ENCODE measurements at places on chromosomes 3 and 15. TPM values are rescaled to one million over a fixed set of nuclear protein-coding genes. Genes with fewer than 3 reads are reported as not detected.

TM4SF4 gene
- total RNA-seq = not detected

NR2E3 gene
- under 0.01 TPM for total RNA-seq

SAXO2 gene
- total RNA-seq = 0.38 TPM

MNS1 gene
- 0.13 TPM for total RNA-seq

MEX3B gene
- total RNA-seq = 4.1 TPM

MYO5C gene
- total RNA-seq = 13.0 TPM

TUSC7 gene
- not detected for total RNA-seq

SLC12A1 gene
- not detected for total RNA-seq

AMIGO3 gene
- not detected for total RNA-seq

SKOR1 gene
- under 0.01 TPM for total RNA-seq

KPNA4 gene
- 25.4 TPM for total RNA-seq

DNA sequence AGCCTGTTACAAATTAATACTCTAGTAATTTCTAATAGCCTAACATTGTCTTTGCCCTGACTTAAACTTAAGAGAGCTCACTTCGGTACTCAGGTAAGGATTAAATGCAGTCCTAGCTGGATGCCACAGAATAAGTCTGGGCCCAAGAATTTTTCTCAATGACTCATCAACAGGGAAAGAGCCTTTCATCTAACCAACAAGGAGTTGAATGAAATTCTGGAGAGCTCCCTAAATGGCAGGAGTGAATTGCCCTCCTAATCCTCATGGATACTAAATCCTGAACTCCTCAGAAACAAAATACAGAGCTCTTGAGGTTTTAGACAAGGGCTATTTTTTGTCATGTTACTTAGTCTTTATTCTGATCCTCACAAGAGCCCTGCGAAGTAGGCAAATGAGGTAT, 159.5 kb downstream of the PLCH1 start:
- no peak for DNase-seq

- peak; percentile 29 for DNase-seq
These were observed 133.3 kb downstream of the GRM7 start for GRCh38 chr3:6994081-6994668.

GRCh38 chr3:14154895-14155440, 23.4 kb downstream of the XPC start:
- no peak for DNase-seq

- DNase-seq = no peak
These were observed 19.7 kb upstream of the MAP6D1 start for GRCh38 chr3:183845090-183845489.

DNA sequence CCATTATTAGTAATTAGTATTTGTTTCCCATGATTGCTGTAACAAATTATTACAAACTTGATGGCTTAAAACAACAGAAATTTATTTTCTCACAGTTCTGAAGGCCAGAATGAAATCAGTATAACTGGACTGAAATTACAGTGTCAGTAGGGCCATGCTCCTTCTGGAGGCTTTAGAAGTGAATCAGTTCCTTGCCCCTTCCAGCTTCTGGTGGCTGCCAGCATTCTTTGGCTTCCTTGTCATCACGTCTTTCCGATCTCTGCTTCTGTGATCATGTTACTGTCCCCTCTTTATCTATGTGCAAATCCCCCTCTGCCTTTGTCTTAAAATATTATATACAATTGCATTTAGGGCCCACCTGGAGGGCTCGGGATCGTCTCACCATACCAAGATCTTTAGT, 92.0 kb downstream of the FOXB1 start:
- peak; percentile 11 for DNase-seq

- DNase-seq = no peak
These were observed 31.1 kb upstream of the SUCLG2 start for GRCh38 chr3:67685499-67685898.

DNA sequence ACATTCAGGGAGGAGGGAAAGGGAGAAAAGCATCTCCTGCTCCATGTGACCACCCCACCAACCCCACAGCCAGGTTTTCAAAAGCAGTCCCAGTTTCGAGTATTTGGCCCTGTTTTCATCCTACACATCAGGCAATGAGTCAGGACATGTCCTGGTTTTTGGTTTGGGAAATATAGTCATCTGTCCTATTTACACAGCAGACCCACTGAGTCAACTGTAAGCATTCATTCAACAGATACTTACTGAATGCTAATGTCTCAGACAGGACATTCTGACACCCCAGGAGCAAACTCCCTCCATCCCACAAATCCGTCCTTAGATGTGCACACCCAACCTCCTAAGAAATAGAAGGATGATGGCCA, 32.9 kb downstream of the IGDCC3 start:
- DNase-seq = no peak

GRCh38 chr3:34483311-34483887, 685.0 kb downstream of the PDCD6IP start:
- no peak for DNase-seq

DNA sequence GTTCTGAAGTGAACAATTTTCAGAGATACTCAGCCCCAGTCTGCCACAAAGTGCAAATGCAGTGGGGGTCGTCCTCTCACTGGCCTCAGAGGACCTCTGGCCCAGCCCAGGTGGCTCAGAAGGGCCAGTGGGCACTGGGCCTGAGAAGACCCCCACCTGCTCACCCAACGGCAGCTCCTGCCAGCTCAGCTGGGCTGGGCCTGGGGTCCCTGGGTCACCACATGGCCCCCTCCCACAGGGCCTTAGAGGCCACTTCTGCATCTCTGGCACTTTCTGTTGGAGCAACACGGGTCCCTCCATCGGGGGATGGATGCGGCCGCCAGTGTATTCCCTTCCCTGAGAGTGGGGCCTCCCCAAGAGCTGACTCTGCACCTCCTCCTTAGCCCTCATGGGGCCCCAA, 262.7 kb upstream of the KCNH8 start:
- DNase-seq = no peak

GRCh38 chr15:72168808-72169190, 28.8 kb downstream of the GRAMD2A start:
- no peak for DNase-seq

DNA sequence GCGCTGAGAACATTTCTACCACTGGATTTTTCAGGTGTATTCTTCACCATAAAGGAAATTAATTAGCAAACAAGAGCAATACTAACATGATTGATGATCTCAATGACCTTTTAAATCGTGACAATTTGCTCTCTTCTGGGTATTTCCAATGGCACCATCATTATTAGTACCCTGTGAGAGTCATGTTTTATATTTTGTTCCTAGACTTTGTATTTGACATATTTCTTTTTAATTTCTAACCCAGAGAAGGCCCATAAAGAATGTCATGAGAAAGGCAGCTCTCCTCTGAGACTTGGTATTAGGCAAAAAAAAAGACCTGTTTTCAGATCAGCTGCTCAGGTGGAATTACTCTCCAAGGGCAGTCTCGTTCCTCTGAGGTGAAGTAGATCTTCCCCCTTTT, 1253.4 kb downstream of the ROBO2 start:
- no peak for DNase-seq

GRCh38 chr15:91974321-91974720, 120.8 kb downstream of the SLCO3A1 start:
- no peak for DNase-seq

DNA sequence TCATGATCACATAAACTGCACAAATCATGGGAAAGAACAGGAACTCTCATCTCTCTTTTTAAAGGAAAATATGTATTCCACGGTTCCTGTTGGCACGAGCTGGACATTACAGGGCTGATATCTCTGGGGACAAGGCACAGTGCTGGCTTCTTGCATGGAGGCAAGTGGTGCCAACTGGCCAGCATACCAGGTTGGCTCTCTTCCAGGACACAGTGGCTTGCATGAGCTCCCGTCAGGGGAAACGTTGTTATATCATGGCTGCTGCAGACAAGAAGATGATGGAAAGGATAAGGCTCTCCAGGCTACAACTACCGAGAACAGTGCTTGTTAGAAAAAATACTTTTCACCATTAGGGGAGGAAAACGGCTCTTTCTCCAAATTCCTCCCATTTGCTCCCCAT, 283.9 kb downstream of the RORA start:
- peak; percentile 48 for DNase-seq

- no peak for DNase-seq
These were observed 307.7 kb upstream of the SEMA6D start for GRCh38 chr15:47409600-47409999.

GRCh38 chr3:14921034-14921616, 26.3 kb upstream of the NR2C2 start:
- DNase-seq = peak; percentile 92

DNA sequence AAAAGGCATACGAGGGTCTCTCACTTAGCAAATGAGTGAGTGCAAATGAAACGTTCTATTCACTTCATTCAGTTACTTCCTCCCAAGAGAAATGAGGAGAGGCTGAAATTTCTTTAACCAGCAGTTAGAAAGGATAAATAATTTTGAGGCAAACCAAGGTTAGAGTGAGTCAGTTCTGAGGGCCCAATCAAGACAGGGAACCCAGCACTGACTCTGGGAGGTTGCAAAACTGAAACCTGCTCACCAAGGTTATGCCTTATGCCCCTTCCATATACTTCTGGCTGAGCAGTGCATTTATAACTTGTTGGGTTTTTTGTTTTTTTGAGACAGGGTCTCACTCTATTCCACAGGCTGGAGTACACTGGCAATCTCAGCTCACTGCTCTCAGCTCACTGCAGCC, 4.5 kb upstream of the RPSA start:
- DNase-seq = no peak

DNA sequence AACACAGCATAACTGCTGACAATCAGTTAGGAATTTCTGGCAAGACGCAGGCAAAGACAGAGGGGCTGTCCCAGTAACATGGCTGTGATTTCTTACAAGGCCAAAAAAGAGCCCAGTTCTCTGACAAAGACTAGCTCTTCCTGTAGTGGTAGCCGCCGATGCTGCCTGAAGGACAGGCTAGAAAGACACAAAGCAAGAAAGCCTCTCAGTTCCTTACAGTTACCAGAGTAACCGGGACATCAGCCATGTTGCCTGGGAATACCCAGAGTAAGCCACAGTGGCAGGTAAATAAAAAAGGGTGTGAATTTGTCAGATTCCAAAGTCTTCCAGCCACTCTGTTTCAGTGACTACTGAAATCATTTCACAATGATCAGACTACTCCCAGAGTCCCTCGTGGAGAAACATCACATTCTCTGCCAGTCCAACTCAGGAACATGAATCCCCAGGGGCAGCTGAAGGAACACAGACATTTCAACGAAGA, 493.6 kb upstream of the ADAMTS9 start:
- no peak for DNase-seq

DNA sequence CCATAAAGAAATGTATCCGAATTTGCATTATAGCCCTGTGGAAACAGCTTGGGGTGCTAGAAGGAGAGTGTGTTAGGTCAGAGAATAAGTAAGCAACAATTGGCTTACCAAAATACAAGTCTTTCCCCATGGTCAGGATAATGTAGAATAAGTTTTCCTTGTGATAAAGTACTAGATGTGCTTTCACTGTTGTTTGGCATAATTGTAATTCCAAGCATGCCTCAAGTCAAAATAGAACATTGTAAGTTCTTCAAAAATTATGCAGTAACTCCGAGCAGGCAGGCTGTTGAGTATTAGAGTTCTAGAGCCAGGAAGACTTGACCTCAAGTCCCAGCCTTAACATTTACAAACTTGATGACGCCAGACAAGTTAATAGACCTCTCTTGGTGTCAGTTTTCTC, 242.0 kb downstream of the TUSC7 start:
- DNase-seq = no peak

GRCh38 chr3:44442596-44443309, 34.7 kb downstream of the ZNF445 start:
- no peak for DNase-seq

- no peak for DNase-seq
These were observed 67.2 kb upstream of the TP63 start for GRCh38 chr3:189563853-189564563.

- no peak for DNase-seq
These were observed 372.0 kb downstream of the NEK10 start for GRCh38 chr3:26997226-26997625.

DNA sequence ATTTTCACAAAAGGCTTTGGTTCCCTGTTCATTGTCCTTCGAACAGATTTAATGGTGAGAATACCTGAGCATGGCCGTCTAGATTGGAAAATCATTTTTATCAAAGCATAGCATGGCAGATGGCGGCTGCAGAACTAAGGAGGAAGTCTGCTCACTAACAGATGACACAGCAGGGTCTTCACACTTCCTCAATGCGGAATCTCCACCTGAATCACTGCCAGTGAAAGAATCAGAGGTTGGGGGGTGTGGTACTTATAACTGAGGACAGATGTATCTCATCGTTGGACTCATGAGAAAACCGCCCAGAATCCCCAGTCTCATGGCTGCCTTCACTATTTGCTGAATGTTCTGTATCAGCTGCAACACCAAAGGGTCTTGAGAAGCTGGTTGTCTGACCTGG, 31.6 kb upstream of the PYGO1 start:
- no peak for DNase-seq

DNA sequence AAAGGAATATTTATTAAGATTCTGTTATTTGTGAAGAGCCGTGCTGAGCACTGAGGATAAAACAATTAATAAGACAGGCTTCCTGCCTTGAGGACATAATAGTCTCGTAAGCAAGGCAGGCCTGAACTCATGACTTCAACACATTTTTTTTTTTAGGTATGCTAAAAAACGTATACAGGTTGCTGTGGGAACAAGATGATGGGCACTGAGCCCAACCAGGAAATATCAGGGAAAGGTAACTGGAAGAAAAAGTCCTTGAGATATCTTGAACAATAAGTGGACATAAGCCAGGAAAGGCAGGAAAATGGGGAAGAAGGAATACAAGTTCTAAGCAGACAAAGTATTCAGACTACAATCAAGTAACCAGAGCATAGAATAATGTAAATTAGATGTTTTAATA, 26.1 kb downstream of the CERS3 start:
- no peak for DNase-seq

- no peak for DNase-seq
These were observed 284.8 kb upstream of the CFAP20DC start for GRCh38 chr3:59334585-59334984.

DNA sequence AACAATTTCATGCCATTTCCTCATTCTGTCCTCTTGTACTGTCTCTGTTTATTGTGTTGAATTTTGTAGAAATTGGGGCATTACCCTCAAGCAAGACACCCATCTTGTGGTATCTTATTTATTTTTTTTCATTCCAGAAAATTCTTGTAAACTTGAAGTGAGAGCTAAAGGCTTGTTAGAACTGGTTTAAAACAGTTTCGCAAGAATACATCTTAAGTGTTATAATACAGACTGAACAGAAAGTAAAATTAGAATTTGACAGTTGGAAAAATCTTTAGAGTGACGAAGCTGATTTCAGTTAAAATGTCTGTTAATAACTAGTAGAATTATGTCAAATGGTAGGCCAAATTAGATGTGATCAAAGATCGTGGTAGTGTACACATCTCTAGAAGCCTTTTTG, 26.9 kb downstream of the RNF13 start:
- no peak for DNase-seq

- peak; percentile 70 for DNase-seq
These were observed 14.9 kb downstream of the LIPH start for GRCh38 chr3:185537369-185537970.

GRCh38 chr3:107753494-107753893, 230.7 kb downstream of the BBX start:
- DNase-seq = peak; percentile 47

GRCh38 chr3:34882764-34883163, 756.6 kb upstream of the ARPP21 start:
- DNase-seq = no peak
